ENCODE measurements at places on chromosomes 16 and 17. TPM values are rescaled to one million over a fixed set of nuclear protein-coding genes. Genes with fewer than 3 reads are reported as not detected.

The EVPLL gene
- not detected for total RNA-seq

The ODAD4 gene
- 0.35 TPM for total RNA-seq

The SCARF1 gene
- 0.55 TPM for total RNA-seq

The CDH5 gene
- total RNA-seq: 0.87 TPM

- peak; percentile 40 for DNase-seq
Observed at GRCh38 chr16:1167276-1168107, 14.6 kb downstream of the CACNA1H start.

- no peak for DNase-seq
Observed at GRCh38 chr16:74201576-74201975, 95.0 kb upstream of the PSMD7 start.

- DNase-seq: no peak
Observed at GRCh38 chr16:55832773-55833691, at the start of gene CES1. Gene CES1, minus strand, starts transcription at chr16:55833096. Its CDS starts 41 bp downstream, at chr16:55833055.

The TUBG1 gene
- 37.5 TPM for total RNA-seq

DNA sequence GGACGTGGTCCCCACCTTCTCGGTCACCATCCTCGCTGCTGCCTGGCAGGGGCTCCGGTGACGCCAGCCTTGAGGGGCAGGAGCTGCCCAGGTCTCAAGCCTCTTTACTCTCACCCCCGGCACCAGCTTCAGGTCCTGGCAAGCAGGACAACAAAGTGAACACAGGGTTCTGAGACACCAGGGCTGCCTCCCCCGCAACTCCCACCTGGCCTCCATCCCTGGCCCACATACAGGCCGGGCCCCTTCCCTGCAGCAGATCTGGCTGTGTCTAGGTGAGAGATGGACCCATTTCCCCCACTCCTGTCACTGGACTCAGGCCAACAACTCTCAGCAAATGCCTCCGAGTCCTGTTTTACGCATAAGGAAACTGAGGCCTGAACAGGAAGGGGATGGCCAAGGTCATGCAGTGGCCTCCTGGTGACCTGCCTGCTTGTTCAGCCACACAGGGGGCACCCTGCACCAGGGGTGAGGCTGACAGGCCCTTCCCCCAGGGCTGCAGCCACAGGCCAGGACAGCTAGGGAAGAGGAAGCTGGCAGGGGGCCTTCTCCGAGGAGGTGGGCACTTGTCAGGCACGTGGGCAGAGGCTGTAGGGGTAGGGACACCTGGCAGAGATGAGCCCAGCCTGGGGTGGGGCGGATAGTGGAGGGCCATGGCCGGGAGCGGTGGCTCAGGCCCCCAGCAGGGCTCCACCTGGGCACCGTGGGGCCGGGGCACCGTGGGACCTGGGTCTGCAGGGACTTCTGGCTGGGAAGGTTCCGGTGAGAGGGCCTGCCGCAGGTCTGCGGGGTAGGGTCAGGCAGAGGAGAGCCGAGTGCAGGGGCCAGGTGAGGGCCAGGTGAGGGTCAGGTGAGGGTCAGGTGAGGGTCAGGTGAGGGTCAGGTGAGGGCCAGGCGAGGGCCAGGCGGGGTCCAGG lies 46.7 kb upstream of the PVALEF start:
- DNase-seq: no peak

The SLC35G3 gene
- not detected for total RNA-seq

DNA sequence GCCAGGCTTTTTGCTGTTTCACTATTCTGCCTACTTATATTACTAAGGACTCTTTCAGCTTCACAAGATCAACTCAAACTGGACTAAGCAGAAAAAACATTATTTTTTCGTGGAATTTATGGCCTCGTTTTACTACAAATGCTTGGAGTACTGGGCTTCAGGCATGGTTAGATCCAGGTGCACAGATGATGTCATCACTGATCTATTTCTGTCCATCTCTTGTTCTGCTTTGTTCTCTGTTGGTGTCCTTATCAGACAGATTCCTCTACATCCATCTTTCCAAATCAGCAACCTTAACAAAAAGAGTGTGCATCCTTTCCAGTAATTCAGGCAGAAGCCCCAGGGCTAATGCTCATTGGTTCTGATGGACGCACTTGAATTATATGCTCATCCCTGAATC lies 109.9 kb upstream of the DNAH9 start:
- no peak for DNase-seq

DNA sequence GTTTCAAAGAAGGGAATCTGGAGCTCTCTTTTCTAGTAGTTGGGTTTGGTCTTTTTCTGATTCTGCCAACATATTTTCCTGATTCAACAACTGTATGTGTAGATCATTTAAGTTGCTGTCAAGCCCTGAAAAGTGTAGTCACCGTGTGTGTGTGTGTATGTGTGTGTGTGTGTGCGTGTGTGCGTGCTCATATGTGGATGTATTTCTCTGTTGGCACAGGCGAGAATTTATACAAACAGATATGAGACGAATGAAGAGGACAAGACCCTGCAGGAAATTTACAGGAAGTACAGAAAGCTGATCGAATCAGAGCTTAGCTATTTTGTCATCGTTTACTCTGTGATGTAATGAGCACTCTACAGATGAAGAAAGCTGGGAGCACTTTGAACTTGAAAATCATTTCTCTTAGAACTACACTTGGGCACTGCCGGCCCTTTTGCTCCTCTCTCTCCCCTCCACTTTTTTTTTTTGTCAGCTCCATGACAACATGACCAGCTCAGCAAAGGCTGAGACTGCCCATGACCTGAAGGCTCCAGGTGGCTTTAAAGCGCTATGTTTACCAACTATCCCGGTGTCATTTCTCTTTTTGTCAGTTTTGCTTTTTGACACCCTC lies 11.2 kb downstream of the FBXO39 start:
- DNase-seq: no peak

GRCh38 chr17:35866341-35866950 lies 2.2 kb downstream of the HEATR9 start:
- peak; percentile 44 for DNase-seq

DNA sequence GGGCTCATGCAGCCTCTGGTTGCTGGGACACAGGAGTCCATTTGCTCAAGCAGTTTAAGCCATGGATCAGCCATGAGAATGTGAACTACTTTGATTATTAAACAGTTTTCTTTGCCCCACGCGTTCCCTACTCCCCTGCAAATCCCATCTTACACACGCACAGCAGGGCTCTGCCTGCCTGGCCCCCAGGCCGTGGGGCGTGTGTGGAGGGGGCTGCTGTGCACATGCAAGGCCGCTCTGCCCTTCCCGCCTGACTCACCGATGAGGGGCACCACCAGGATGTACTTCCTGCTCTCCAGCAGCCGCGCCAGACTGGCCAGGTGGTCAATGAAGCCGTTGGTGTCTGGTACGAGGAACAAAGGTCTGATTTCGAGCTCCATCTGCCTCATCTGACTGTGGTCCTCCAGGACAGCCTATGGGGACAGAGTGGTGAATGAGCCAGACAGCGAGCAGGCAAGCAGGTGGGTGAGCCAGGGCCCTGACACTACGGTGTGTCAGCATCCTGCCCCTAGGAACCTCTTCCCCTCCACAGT lies 13.7 kb downstream of the HIC1 start:
- DNase-seq: no peak

Data from renal cortical epithelial cell (primary cell).